ENCODE measurements at places on chromosomes 11 and 22. TPM values are rescaled to one million over a fixed set of nuclear protein-coding genes. Genes with fewer than 3 reads are reported as not detected.
A peak's percentile ranks its signal among the peaks of the same experiment; 100 is the strongest.

E2F8 gene
- total RNA-seq: 1.1 TPM

NCF4 gene
- total RNA-seq: 2.7 TPM

DNA sequence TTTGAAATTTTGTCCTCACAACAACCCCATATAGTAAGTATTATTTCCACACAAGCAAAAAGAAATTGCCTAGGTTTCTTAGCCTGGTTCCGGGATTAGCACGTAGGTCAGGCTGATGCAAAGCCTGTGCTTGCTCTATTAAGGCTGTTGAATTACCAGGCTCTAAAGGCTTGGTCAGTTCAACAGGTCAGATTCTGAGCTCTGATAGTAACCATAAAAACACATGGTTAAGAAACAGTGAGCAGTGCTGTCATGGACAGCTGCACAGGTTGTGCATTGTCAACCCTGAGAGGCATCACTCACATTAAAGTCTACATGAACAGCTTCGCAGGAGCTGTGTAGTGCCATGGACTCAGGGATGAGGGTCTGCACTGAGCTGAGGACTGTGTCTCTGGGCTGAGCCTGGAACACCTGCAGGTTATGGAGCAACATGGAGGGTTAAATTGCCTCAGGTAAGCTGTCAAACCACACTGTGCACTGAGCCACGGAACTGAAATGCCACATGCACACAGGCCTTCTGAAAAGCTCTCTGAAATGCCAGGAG lies 98.0 kb downstream of the PIWIL4 start:
- no peak overlapping the region for H3K27ac ChIP-seq
- no peaks in the 10 kb centered on the region for H3K4me1 ChIP-seq
- H3K27me3 ChIP-seq: no peaks in the 10 kb centered on the region
- DNase-seq: no peak

- H3K36me3 ChIP-seq: no peaks in the 10 kb centered on the region
- peak overlapping the region; percentile 94 for H3K4me3 ChIP-seq
- peaks cover 5% of the 10 kb centered on the region for H3K4me1 ChIP-seq
- no peak for DNase-seq
These were observed 770 bp upstream of the TSG101 start for GRCh38 chr11:18527512-18527911.

- no peaks in the 10 kb centered on the region for H3K36me3 ChIP-seq
- H3K27me3 ChIP-seq: no peaks in the 10 kb centered on the region
- H3K27ac ChIP-seq: no peak overlapping the region
- DNase-seq: no peak
- H3K4me3 ChIP-seq: no peak overlapping the region
These were observed 2.8 kb upstream of the KDELR3 start for GRCh38 chr22:38464992-38465672.

- no peaks in the 10 kb centered on the region for H3K36me3 ChIP-seq
- peak; percentile 82 for DNase-seq
- H3K27me3 ChIP-seq: no peaks in the 10 kb centered on the region
- peak within 1 kb of the TSS; percentile 5 for H3K27ac ChIP-seq
These were observed at the start of gene ZNF215 for GRCh38 chr11:6926208-6927029. Gene ZNF215, plus strand, starts transcription at chr11:6926426. Its CDS starts 5,847 bp downstream, at chr11:6932273.

DNA sequence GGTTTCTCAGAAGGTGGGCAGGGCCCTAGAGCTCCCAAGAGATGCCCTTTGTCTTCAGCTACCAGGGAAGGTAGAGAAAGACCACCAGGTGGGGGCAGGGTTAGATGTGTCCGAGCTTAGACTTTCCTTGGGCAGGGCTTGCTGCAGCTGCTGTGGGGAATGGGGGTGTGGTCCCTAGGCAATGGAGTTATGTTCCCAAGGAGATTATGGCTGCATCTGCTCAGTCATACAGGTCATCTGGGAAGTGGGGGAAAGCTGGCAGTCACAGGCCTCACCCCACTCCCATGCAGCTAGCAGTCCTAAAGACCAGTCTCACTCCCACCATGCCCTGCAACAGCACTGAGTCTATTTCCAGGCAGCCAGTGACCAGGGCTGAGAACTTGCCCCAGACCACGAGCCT lies 29.5 kb downstream of the MMP27 start:
- H3K4me3 ChIP-seq: no peak overlapping the region
- no peak overlapping the region for H3K27ac ChIP-seq
- DNase-seq: no peak

DNA sequence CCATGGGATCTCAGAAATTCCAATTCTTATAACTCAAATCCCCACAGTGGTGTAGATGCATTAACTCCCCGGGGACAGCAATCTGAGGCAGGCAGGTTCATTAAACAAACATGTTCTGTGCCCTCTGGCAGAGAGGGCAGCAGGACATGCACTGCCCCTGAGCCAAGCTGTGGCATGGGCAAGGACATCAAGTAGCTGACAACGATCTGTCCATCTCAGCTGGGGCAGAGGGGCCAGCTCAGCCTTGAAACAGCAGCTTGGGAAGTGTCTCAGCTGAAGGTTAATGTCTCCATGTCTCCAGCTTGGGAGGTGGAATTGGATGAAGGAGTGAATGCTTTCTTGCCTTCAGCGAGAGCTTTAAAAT lies 13.6 kb downstream of the TMEM25 start:
- H3K27ac ChIP-seq: no peak overlapping the region
- no peaks in the 10 kb centered on the region for H3K4me1 ChIP-seq
- H3K36me3 ChIP-seq: no peaks in the 10 kb centered on the region
- H3K4me3 ChIP-seq: no peak overlapping the region
- DNase-seq: no peak
